ENCODE measurements at places on chromosomes 3 and 15.

- DNase-seq: peak; percentile 68
These were observed 9.8 kb downstream of the HOMER2 start for GRCh38 chr15:82942691-82943090.

DNA sequence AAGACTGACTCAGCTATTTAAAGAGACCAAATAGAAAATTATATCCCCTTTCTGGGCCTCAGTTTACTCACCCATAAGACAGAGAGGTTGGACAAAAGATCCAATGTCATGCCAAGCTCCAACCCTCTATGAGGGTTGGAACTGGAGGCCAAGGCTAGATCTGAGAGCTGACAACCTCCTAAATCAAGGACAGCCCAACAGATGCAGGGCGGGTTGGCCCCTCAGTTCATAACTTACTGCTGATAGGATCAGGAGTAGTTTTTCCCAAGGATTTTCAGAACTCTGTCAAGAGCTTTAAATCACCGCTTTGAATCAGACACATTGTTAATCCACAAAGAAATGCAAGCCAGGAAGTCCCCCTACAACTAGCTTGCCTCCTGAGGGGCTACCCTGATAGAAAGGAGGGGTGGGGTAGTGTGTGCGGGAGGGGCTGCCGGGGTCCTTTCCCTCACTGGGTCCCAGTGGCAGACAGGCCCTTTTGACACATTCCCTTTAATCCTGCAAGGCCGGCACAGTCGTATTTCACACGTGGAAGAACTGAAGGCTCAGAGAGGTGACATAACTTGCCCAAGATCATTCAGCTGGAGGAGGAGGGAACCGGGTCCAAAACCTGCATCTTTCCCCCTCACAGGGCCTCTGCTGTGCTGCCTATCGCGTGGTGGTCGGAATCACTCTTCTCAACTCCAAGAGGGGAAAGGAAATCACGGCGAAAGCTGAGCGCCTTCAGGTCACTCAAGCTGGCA lies 21.4 kb downstream of the BMF start:
- DNase-seq: no peak

GRCh38 chr3:161187046-161187445 lies 34.1 kb upstream of the NMD3 start:
- no peak for DNase-seq

GRCh38 chr15:29736744-29737020 lies 85.6 kb downstream of the TJP1 start:
- DNase-seq: peak; percentile 55

GRCh38 chr3:99928771-99929744 lies 111.4 kb downstream of the CMSS1 start:
- DNase-seq: no peak

DNA sequence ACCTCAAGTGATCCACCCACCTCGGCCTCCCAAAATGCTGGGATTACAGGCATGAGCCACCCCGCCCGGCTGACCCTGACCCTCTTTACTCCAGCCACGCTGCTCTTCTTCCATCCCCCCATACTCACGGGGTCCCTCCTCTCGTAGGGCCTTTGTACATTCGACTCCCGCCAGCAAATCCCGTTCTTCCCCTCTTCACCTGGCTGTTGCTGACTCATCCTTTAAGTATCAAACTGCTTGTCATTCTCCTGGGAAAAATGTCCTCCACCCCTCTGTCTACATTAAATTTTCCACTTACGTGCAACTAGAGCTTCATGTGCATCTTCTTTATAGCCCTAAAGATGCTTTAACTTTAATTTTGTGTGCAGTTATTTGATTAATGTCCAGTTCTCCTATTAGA lies 203.1 kb downstream of the OPA1 start:
- no peak for DNase-seq

DNA sequence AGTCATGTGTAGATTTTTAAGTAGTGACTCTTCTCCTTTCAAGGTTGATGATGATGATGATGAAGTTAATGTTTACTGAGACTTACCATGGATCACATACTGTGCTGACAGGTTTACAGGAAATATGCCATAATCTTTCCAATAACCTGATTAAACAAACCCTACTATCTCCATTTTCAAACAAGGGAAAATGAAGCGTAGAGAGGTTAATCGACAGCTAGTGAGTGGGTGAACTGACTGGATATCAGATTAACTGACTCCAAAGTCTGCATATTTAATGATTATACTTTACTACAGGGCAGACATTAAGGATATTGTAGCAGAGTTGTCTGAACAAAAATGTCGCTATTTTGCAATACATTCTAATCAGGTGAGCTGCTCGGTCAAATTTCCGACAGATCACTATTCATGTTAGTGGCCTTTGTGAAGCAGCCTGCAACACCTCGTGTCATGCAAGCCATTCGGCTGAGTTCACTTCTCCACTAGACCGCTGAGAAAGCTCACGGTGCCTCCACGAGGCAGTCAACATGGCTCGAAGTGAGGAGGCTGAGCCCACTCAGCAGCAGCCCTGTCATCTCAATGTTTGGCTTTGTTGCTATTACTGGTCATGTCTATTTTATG lies 264.2 kb downstream of the NFKBIZ start:
- DNase-seq: no peak
